Retina (tissue), 1 donor: ENCODE measurements at places on chromosomes 7 and 10.

GRCh38 chr10:7184660-7185366, 226.0 kb downstream of the SFMBT2 start:
- DNase-seq = no peak

- DNase-seq = no peak
Observed at GRCh38 chr7:157568106-157568769, 231.4 kb downstream of the DNAJB6 start.

DNA sequence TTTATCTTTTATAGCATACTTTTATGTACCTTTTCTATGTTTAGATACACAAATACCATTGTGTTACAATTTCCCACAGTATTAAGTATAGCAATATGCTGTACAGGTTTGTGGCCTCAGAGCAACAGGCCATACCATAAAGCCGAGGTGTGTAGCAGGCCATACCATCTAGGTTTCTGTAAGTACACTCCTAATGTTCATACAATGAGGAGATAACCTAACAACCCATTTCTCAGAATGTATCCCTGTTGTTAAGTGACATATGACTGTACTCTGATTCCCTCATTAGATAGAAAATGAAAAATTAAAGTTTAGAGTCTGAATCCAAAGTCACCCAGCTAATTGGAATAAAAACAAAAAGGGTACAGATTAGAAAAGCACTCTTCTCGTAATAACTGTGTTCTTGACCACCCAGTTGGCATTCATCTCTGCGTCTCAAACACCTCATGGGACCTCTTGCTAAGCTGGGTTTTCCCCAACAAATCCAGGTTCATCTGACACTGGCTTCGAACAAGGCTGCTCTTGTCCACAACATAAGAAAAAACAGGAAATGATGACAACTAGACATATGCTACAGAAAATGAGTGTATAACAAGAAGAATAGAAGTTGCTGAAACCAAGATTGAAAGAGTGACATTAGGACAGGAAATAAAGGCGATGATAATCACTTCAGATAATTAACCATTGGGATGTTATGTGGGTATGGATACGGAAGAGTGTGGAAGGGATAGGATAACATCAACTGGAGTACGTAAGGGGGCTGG, 1.4 kb downstream of the NDUFB8 start:
- DNase-seq = no peak

DNA sequence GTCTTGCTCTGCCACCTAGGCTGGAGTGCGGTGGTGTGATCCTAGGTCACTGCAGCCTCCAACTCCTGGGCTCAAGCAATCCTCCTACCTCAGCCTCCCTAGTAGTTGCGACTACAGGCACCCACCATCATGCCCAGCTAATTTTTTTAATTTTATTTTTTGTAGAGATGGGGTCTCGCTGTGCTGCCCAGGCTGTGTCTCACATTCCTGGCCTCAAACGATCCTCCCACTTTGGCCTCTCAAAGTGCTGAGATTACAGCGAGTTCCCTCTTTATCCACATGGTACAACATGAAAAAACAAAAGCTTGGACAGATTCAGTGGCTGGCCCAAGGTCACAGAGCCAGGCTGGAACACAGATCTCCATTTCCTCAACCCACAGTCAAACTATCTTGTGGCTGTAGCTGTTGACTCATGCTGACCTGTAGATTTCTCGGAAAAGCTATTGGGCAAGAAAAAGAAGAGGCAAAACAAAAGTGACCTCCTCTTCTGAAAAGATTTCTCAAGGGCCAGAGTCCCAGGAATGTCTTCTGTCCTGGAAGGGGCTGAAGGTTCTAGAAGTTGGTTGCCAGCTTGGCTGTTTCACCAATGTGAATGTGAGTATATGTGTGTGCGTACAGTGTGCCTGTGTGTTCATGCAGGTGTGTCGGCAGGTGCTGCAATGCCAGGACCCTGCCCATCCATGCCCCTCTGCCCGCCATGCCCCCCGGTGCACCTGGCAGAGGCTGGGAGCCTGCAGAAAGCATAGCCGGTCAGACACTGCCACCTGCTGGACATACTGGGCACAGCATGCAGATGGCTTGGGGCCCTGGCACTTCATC, 28.4 kb downstream of the TMEM130 start:
- peak; percentile 81 for DNase-seq

GRCh38 chr10:133530506-133530905, 3.3 kb downstream of the CYP2E1 start:
- DNase-seq = no peak

DNA sequence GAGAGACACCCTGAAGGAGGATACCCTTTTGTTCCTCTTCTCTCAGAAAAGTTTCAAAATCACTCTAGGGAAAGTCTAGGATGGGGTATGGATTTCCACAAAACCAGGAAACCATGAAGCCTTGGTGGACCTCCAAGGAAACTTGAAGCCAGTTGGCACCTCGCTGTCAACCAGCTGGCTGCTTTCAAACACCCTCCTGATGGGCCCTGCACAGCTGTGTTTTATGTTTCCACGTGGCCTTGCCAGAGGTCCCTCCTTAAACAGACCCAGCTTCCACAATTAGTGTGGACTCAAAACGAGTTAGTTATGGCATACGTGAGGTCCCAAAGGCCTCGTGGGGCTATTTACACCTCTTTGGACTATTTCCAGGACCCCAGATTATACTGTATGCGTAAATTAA, 5.9 kb downstream of the PPP1R3A start:
- no peak for DNase-seq

GRCh38 chr10:126126866-126127265, 230.5 kb downstream of the FANK1 start:
- DNase-seq = no peak

GRCh38 chr10:76882245-76882644, 755.4 kb downstream of the KCNMA1 start:
- no peak for DNase-seq

DNA sequence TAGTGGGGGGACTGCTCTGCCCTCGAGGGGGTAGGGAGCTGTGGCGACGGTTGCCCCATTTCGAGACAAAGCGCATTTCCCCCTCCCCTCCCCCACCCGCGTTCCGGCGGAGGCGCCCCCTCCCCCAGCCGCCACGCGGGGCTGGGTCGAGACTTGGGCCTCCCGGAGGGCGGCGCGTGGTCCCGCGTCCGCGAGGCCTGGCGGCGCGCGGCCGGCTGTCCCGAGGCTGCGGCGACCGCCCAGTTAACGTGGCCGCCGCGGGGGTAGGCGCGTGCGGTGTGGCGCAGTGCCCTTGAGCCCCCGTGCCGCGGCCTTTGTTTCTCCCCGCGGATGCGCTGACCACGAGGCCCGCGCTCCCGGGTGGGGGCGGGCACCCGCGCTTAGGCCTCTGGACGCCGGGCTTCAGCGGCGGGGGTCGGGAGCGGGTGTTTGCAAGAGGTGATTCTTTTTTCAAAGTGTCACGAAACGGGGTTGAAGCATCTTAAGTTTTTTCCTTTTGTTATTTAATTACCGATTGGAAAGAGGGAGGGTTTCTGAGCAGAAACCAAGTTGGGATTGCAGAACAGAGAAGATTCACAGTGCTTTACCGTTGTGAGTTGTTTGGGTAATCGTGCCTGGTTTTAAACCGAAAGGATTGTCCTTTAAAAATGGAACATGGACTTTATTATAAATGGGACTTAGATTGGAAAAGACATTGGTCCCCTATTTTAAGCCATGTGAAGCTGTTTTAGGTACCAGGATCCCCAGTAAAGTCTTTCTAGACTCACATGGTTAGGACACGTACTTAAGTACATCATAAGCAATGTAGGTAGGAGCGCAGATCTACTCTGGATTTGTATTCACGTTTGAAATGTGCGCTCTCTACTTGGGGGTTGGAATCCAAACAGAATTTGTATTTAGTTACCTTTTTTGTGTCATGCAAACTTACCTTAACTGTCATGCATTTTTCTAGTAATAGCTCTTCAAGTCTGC, 760 bp downstream of the CBX3 start:
- DNase-seq = peak; percentile 67

DNA sequence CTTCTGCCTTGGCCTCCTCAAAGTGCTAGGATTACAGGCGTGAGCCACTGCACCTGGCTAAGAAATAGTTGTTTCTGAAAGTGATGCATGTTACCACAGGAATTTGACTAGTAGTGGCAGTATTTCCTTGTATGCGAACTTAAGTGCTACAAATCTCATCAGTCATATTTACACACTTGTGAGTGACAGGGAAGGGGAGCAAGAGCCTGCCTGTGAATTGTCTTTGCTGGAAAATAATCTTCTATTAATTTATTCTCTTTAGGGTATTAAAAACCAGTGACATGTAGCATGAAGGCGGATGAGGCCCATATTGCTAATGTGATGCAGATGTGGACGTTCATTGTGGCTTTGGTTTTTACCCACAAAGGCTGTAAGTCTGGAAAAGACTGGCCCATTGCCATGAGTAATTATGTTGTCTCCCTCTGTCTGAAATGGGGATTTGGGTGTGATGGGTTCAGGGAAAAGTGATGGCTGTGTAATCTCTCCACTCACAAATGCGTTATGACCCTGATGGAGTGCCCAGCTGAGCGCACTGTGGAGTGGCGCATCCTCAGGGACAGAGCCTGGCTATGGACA, 97.6 kb downstream of the CCNY start:
- no peak for DNase-seq

DNA sequence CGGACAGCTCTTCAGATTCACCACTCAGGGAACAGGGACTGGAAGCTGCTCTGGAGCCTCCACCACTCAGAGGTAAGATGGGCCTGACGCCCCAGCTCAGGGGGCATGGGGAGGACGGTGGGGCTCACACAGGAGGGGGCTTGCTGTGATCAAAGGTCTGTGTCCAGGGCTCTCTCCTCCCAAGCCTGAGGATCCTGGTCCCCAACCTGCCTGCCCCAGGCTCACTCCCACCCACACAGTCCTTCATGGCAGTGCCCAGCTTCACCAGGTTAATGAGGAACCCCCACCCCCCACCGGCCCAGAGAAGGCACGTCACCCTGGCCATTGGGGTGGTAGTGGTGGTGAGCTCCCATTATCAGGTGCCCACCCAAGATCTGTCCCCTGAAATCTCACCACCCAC, 926.7 kb upstream of the ZNF722 start:
- DNase-seq = no peak

DNA sequence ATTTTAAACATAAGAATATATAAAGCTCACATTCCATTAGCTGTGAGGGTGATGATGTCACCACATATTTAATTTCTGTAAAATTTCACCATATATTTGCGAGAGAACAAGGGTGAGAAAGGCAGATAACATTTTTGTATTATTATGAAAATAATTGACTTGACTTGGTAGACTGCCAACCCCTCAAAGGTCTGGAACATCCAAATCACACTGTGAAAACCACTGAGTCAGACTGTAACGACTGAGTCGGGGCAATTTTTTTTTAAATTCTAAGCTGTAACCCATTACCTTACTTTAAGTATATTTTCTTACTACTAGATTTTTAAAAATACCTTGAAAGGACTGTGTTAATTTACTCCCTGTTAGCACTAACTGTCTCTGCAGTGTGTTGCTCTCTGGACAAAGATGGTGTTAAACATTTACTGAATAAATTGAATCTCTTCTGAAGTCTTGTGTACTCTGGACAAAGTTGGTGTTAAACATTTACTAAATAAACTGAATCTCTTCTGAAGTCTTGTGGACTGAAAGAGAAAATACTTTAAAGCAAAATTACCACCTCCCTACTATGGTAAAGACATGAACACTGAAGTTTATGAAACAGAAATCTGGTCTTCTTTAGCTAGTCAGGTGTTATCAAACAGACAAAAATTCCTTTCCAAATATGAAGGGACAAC, 14.1 kb downstream of the PDZD8 start:
- no peak for DNase-seq

GRCh38 chr7:94525923-94526322, 16.3 kb downstream of the CASD1 start:
- DNase-seq = no peak

DNA sequence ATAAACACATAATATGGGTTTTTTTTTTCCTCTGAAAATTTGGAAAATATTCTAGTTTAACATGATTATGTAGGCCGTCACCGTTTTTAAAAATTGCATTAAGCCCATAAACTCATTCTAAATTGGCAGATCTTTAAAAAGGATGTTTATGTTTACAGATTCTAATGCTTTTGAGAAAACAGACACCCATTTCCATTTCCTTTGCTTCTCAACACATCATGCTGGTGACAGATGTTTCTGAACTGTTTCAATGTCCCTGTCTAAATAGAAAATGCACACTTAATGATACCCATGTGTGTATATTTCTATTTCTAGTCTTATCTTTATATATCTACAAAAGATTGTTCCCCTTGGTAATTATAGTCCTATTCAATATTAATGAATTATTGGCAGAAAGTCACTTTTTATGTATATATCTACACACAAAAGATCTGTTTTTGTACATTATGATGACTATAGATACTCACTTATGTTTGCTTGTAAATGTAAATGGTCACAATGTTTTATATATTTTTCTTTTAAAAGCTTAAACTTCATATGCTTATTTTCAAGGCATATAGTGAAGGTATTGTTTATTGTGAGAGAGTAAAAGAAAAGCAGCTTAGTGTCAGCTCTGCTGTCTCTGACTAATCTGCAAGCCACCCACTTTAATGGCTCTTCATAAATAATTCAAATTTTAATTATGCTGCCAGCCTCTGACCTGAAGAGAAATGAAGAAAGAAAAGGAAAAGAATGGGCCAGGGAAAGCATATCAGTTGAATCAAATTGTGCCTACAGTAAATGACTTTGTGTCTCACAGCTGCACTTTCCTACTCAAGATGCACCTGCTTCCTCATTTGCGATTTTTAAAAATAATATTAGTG, 179.4 kb downstream of the CACNA2D1 start:
- DNase-seq = no peak

GRCh38 chr7:19109000-19109946, 8.2 kb downstream of the TWIST1 start:
- peak; percentile 56 for DNase-seq

GRCh38 chr7:111871283-111871682, 309.0 kb upstream of the IMMP2L start:
- DNase-seq = no peak

GRCh38 chr7:20399521-20399920, 68.8 kb downstream of the ITGB8 start:
- no peak for DNase-seq

- DNase-seq = peak; percentile 90
Observed at GRCh38 chr10:30752481-30752881, 122.9 kb upstream of the LYZL2 start.

GRCh38 chr10:31930023-31930751, 1.6 kb upstream of the ARHGAP12 start:
- no peak for DNase-seq

- DNase-seq = no peak
Observed at GRCh38 chr10:63496561-63496960, 24.6 kb upstream of the REEP3 start.
